ENCODE measurements at places on chromosomes 4 and X. TPM values are rescaled to one million over a fixed set of nuclear protein-coding genes. Genes with fewer than 3 reads are reported as not detected.

ITGB1BP2 gene
- 4.4 TPM for total RNA-seq

HAND2 gene
- not detected for total RNA-seq

NDNF gene
- not detected for total RNA-seq

DNA sequence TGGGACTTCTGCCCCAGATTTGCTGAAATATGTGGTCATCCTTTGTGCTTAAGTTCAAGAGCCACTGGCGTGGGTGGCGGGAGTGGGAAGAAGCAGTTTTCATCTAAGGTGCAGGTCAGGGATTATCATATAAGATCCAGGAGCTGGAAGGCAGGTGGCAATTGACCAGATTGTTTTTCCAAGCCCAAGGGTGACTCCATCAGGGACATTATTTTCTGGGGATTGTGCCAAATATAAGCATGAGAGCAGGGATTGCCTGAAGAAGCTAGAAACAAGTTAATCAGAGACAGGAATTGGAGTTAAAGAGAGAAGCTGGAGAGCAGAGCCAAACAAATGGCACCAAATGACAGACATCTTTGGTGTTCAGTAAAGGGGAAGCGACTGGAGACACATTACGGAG lies 19.4 kb upstream of the SEL1L3 start:
- DNase-seq, result no peak

DNA sequence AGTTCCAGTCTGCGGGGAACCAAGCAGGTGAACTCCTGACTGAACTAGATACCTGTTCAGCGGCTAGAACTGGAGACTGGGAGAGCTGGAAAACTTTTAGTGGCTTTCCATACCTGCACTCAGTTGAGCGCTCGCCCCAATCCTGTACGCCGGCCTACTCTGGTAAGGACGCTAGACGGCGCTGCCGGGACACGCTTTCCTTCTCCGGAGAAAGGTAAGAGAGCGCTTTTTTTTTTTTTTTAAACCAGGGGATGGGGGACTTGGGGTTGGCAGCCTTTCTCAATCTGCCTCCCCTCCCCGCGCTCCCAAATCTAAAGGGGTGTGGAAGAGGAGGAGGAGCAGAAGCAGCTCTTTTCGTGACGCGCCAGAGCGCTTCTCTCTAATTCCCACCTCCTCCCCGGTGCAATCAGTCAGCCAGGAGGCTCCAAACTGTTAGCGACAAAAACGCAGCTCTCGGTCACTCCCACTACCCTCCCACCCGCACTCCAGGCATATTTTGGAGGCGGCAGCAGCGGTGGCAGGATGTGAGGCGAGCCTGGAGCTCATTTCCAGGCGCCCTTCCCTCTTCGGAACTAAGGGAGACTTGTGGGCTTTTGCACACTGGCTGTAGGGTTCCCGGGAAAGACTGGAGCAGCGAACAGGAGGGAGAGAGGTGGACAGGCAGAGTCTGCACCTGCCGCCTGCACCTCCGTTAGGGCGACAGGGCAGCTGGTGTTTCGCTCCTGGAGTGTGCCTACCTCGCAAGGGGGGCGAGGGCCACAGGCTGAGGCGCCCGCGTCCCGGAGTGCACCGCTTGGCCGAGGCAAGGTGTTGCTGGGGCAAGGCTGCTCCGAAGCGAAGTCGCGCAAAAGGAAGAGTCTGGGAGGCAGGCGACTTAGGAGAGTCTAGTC lies at the start of gene IL1RAPL2:
Gene IL1RAPL2 (plus strand): TSS at position 409 of the 890 bp plus-strand sequence.
- no peak for DNase-seq

All from activated CD4-positive, alpha-beta memory T cell treated with anti-CD3 and anti-CD28 coated beads, Interleukin-2, amount 10 ng/mL, durations not matched to agents 7 days and 5 days (primary cell).